AG09319 (cell line): ENCODE measurements at places on chromosomes 11 and 22.

DNA sequence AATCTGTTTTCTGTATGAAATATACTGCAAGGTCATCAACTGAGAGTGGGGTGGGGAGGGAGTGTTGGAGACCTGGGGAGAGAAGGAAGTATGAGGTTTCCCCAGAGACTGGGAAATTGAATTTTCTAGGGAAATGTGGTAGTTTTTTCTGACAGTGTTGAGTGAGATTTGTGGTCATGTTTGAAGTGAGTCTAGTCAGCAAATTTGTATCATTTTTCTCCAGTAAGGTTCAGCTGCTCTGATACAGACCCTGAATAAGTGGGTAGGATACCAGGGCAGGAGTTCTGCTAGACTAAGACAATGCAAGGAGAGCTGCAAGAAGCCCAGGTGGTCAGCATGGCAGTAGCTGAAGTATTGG, 112.0 kb downstream of the PKNOX2 start:
- DNase-seq, result no peak

DNA sequence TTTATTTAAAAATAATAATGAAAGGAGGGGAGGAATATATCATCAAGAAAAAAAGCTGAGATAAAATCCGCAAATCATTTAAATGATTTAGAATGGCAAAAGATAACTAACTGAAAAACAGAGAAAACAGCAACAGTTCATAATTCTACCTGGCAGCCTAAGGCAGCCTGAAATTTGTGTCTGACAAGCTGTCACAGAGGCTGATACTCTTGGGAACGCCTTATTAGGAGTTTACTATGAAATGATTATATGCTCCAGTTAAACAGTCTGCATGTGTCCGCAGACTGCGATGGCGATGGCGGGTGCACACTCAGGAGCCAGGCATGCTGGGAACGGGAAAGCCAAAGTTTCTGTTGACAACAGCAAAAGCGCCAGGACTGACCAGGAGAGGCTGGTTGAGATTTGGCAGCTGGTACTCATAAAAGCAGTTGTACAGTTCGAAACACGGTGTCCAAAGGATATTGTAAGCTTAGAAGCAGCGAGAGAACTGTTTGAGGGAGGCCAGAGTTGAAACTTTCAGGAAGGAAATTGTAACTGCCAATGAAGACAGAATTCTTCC, 172.9 kb upstream of the MPPED2 start:
- no peak for DNase-seq

GRCh38 chr11:17250561-17251350, 25.8 kb upstream of the NUCB2 start:
- DNase-seq, result no peak

DNA sequence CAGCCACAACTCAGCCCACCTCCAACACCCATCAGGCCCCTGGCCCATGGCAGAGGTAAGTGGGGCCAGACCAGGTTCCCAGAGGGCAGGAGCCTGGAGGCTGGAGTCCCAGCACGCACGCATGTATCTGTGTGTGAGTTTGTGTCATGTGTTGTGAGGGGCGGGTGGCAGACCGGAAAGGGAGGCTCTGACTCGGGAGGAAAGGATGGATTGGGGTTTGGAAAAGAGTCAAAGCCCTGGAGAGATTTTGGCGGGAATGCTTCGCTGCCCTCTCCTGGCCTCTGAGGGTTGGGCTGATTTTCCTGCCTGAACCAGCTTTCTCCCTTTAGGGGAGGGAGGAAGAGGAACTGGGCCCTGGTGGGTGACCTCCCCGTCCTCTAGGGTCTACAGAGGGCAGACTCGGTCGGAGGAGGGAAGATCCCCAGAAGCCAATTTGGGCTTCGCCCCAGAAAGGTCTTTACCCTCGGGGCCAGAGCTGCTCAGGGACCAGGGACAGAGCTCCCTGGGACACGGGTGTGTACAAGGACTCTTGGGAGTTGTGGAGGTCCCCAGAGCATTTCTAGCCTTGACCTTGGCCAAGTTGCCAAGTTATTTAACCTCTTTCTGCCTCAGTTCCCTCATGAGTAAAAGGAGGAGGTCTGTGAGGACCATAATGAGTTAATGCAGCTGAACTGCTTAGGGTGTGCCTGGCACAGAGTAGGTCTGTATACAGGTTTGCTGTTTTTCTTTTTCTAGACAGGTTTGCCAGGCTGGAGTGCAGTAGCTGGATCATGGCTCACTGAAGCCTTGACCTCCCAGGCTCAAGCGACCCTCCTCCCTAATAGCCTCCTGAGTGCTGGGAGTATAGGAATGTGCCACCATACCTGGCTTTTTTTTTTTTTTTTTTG, 6.9 kb downstream of the C11orf68 start:
- DNase-seq, result peak; percentile 75

- DNase-seq, result peak; percentile 70
Measured at GRCh38 chr22:32584650-32585049, 110.0 kb downstream of the FBXO7 start.

GRCh38 chr22:20027966-20028854, 7.3 kb downstream of the TANGO2 start:
- no peak for DNase-seq

DNA sequence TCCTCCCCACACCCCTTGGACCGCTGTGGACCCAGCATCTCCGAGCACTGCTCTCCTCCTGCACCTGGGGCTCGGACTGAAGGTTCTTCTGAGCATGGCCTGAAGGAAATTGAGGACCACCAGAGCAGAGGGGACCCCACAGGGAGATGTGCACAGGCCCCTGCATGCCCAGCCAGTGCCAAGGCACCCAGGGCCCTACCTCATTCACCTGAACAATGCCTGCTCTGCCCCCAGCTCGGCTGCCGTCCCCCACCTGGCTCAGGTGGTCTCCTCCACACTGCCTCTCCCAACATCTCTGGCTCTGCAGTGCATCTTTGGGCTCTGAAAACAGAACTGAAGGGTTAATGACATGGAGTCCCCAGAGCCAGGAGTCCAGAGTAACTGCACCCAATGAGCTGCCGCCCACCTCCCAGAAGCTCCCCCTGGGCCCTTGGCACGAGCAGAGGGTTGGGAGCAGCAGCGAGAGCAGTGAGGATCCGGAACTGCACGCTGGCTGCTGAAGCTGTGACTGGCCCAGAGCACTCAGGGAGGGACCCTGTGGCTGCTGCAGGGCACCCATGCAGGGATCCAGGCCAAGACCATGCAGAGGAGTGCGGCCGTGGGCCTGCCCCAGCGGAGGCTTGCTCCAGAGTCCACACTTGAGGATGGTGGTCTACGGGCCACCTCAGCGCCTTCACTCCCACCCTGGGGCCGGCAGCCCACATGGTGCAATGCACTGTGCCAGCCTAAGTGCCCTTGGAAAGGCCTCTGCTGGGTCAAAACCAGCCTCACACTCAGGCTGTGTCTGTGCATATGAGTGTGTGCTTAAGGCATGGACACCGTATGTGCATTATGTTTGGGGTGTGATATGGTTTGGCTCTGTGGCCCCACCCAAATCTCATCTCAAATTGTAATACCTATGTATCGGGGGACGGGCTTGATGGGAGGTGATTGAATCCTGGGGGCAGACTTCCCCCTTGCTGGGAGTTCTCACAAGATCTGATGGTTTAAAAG, 686.1 kb downstream of the TBC1D22A start:
- DNase-seq, result no peak

- no peak for DNase-seq
Measured at GRCh38 chr22:41598081-41598480, 8.4 kb upstream of the PMM1 start.

DNA sequence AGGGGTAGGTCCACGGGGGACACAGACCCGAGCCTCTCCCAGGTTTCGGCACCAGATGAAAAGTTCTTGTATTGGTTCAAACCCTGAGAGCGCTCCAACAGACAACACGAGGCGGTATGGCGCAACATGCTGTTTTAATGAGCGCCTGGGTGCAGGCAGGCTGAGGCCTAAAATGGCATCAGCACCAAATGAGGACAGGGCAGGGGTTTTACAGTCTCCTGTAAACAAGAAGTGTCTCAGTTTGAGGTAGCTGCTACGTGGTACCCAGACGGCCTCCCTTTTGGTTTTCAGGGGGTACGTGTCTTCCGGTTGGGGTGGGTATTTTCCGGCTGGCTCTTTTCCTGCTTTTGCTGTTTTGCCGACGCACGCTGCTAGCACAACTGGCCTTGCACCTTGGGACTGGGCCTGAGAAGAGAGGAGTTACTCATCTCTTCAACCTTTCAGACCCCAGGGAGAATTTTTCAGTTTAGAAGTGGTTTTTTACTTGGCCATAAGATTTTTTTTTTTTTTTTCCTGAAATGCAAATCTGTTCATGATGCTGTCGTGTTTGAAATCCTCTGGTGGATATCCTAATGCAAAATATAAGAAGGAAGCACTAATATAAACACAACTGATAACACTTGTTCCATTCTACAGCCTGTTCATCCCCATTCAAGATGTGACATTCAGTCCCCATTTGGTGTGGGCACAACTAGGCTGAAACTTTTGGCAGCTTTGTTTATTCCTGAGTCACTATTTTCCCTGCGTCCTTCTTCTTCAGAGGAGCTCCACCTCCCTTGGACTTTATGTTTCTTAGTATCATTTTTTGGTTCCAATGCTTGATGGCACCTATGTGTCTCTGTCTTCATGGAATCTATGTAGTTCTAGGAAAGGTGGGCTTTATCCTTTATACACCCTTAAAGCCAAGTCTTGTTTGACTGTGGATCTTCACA, 6.5 kb downstream of the PPFIBP2 start:
- DNase-seq, result no peak

DNA sequence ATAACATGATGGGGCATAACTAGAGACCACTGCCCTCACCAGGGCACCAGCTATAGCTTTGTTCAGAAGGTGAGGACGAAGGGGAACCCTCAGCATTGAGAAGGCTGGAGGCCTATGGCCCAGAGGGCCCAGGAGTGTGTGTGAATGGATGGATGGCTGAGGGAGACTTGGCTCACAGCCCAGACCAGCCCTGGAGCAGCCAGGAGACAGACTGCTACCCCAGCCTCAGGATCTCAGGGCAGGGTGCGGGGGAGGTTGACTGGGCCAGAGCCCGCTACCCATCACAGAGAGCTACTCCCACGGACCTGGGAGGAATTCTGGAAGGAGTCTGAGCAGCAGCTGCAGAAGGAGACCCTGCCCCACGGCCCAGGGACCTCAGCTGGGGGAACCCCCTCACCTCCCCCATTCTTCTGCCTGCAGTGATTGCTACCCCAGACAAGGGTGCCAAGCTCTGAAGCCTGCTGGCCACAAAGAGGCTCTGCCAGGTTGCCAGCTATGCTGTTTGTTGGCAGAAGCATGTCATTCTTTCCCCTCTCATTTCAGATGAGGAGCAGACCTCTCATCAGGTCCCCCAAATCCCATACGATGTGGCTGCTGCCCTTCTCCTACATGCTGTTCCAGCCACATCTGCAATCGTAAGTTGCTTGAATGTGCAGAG, 5.4 kb upstream of the CSDC2 start:
- no peak for DNase-seq

DNA sequence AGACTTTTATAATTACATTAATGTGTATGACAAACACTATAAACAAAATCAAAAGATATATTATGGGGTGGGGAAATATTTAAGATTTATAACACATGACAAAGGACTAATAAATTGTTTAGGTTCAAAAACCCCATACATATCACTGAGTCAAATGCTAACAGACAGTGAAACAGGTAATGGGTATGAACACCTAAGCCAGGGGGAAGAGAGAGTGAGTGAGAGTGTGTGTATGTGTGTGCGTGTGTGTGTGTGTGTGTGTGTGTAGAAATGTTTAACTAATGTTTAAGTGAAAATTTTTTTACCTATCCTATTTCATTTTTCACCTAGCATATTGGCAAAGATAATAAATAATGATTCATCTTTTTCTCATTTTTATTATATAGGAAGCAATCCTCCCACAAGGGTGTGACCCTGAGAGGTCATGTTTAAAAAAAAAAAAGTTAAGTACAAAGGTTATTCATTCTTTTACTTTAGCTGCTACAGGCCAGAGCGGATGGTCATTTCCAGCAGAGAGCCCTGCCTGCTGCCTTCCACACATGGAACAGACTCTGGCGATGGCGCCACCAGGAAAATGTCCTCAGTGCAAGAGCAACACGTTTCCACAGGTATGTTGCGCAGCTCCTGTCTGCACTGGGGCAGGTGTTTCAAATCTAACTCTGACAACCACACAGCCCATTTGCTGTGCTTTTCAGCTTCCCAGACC, 72.9 kb downstream of the PISD start:
- no peak for DNase-seq

- DNase-seq, result no peak
Measured at GRCh38 chr22:33793475-33793874, 126.8 kb downstream of the LARGE1 start.

DNA sequence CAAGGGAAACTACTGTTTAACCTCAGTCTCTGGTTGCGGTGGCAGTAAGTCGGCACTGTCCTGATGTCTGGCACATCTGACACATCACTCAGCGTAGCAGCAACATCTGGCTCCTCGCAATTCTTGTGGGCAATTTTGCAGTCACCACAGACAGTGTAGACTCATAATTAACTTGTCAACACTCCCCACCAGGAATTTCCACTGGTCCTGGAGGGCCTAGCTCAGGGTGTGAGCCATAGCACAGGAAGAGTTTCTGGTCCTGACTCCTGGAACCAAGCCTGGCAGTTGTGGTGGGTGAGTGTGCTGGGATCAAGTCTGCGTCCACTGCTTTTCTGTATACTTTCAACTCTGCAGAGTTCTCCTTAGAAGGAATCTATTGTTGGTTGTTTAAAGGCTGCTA, 209.7 kb downstream of the SNX19 start:
- DNase-seq, result no peak

- DNase-seq, result no peak
Measured at GRCh38 chr11:13685461-13686108, 17.1 kb downstream of the FAR1 start.
